Dermis blood vessel endothelial cell (primary cell): ENCODE measurements at places on chromosomes 16 and 17. TPM values are rescaled to one million over a fixed set of nuclear protein-coding genes. Genes with fewer than 3 reads are reported as not detected.
A peak's percentile ranks its signal among the peaks of the same experiment; 100 is the strongest.

The ZSCAN10 gene
- total RNA-seq = not detected in 2 replicates

The NQO1 gene
- total RNA-seq = 427 and 456 TPM in 2 replicates

The KLHL10 gene
- 0.05 TPM in 1 of 2 replicates, not detected in the other for total RNA-seq

The ALOX15B gene
- not detected in 2 replicates for total RNA-seq

The KRTAP17-1 gene
- not detected in 2 replicates for total RNA-seq

The KCNH4 gene
- total RNA-seq = under 0.01 and 0.05 TPM in 2 replicates

The G6PC1 gene
- total RNA-seq = not detected in 2 replicates

The ERBB2 gene
- total RNA-seq = 3.4 and 4.4 TPM in 2 replicates

The BAIAP3 gene
- total RNA-seq = 1.3 and 1.4 TPM in 2 replicates

The SYNGR3 gene
- 1.6 and 2.4 TPM in 2 replicates for total RNA-seq

The FOXL1 gene
- 0.68 and 2.2 TPM in 2 replicates for total RNA-seq

The TP53TG3D gene
- 0.28 TPM in 1 of 2 replicates, not detected in the other for total RNA-seq

DNA sequence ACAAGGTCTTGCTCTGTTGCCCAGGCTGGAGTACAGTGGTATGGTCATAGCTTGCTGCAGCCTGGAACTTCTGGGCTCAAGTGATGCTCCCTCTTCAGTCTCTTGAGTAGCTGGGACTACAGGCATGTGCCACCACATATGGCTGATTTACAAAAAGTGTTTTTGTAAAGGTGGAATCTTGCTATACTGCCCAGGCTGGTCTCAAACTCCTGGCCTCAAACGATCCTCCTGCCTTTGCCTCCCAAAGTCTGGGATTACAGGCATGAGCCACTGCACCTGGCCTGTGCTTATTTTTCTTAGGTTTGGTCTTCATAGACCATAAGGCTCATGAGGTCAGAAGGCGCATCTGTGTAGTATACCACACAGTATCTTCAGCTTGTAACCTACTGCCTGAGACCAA is 5.3 kb downstream of the CLEC19A start:
- DNase-seq = no peak

DNA sequence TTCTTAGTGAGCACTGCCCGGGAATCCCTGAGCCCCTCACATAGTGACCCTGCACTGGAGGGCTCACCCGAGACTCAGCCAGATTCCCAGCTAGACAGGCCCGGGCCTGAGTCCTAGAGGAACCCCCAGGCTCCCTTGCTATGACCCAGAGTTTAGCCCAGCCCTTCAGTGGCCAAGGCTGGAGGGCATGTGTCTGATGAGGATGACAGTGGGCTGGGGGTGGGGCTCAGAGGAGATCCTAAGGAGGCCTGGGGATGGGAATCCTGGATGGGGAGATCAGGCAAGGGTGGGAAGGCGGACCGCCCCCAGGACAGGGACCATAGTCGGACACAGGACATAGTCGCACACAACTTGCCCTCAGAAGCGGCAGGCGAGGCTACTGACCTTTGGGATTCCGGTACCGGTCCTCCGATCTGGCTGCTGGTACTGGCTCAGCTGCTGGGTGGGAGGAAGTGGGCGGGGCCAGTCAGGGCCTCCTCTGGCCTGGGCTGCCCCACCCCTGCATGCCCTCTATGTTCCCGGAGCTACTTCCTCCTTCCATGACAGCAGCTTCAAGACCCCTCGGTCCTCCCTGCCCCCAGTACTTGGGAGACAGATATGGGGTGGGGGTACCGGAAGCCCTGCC is 1.1 kb downstream of the CD79B start:
- DNase-seq = peak; percentile 19

- peak; percentile 61 for DNase-seq
Observed at GRCh38 chr17:2122641-2123302, 67.9 kb downstream of the HIC1 start.

DNA sequence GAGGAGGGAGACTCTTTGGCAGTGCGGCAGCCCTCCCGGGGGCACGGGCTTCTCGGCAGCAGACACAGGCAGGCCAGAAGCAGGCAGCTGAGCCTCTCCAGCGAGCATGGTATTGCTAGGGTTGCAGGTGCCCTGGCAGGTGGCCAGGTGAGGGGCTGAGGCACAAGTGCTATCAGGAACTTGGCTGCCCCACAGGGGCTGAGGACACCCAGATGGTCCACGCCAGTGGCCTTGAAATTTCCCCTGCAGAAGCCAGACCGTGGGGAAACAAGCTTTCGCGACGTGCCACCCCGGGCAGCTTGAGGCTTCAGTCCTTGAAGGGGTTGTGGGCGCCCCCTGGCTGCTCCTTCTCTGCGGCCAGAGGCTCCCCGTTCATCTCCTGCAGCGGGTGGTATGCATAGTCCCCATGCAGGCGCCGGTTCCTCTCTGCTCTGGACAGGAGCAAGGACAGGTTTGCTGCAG is 8.5 kb downstream of the NAGPA start:
- DNase-seq = peak; percentile 40

GRCh38 chr17:15184872-15185624 is 80.1 kb downstream of the PMP22 start:
- no peak for DNase-seq

DNA sequence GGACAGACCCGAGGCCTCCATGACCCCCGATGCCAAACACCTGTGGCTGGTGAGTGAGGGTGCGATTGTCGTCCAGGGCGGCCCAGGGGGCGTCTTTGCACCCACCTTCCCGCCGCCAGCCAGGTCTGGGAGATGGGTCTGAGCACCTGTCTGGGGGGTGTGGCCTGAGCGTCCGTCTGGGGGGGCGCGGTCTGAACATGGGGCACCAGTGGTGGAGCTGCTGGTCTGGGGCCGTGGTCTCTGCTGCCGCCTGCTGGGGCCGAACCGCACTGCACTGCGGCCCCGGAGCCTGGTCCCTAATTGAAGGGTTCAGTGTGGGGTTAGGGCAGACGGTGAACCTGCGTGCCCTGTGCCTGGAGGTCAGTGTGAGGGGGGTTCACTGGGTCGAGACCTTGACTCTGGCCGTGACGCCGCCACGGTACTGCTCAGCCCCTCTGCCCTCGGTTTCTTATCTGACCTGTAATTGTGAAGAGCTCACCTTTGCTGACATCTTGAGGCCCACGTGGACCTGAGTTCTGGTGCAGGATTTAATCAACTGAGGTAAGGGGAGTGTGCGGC is 12.6 kb upstream of the TCF25 start:
- DNase-seq = peak; percentile 69

DNA sequence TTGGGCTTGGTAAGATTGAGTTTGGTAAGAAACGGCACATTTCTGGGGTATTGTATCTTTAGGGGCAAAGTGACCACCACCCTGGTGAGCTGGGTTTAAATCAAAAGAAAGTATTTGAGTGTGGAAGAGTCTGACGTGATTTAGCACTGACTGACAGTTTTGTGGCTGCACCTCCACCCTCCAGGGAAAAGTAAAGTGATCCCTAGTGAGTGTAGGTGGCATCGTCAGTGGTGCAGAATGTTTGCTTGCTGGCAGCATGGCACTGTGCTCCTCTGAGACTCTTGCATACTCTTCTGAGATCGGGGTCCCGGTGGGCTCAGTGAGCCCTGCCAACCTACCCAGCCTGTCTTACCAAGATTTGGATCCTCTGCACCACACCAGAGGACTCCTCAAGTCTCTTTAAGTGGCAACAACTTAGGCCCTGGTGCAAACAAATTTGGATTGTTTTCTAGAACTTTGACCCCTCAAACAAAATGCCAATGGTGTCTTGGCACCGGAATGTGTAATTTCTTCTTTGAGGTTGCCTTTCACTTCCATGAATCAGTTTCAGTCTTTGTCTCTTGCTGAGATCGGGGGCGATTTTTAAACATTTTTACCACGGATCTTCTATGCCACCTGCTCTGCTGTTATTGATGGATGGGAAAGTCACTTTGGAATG is 2.8 kb downstream of the PRKCB start:
- DNase-seq = no peak

- DNase-seq = peak; percentile 1
Observed at GRCh38 chr17:11296994-11297393, 56.0 kb downstream of the SHISA6 start.

DNA sequence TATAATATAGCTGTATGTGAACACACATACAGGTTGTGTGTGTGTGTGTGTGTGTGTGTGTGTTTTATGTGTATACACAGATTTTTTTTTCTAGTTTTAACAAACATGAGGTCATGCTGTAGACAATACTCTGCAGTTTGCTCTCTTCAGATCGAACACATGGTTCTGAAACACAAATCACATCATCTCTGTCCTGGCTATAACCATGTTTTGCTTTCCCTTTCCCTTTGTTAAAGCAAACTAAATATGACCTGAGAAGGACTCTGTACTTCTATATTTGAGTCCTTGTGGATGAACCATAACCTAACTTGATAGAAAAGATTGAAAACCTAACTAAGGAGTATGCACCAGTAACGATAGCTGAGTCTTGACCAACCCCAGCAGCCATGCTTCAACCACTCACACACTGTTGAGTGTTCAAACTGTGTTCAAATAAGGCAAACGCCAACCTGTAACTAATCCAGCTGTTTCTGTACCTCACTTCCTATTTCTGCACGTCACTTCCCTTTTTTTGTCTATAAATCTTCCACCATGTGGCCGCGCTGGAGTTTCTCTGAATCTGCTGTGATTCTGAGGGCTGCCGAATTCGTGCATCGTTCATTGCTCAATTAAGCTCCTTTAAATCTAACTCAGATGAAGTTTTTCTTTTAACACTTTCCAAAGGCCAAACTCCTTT is 303.8 kb downstream of the HS3ST3B1 start:
- no peak for DNase-seq

DNA sequence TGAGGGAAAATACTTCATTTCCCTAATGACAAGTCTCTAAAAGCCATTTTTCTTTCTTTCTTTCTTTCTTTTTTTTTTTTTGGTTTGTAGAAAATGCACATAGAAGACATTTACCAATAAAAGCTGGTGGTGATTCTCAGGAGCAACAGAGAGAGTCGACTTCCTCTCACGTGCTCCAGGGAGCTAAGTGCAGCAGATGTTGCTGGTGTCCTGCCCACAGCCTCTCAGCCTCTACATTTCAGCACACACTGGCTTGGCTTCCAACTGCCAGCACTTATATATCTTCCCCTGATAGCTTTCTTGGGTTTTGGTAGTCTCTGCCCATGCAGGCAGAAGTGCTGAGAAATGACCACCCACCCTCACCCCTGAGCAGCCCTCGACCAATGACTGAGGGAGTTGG is 58.4 kb upstream of the MARCHF10 start:
- no peak for DNase-seq

DNA sequence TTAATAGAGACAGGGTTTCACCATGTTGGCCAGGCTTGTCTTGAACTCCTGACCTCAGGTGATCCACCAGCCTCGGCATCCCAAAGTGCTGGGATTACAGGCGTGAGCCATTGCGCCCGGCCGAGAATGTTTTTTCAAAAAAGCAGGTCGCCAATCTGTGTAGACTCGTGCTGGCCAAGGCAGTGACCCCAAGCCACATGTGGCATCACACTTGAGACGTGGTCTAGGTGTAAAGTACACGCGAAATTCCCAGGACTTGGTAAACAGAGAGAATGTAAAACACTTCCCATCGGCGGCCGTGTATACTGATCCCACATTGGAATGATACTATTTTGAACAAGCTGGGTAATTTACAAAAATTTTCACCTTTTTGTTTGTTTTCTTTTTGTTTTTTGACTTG is 41.1 kb downstream of the TBC1D16 start:
- DNase-seq = no peak

- DNase-seq = peak; percentile 87
Observed at GRCh38 chr17:48241131-48241591, 133.6 kb downstream of the SNX11 start.

DNA sequence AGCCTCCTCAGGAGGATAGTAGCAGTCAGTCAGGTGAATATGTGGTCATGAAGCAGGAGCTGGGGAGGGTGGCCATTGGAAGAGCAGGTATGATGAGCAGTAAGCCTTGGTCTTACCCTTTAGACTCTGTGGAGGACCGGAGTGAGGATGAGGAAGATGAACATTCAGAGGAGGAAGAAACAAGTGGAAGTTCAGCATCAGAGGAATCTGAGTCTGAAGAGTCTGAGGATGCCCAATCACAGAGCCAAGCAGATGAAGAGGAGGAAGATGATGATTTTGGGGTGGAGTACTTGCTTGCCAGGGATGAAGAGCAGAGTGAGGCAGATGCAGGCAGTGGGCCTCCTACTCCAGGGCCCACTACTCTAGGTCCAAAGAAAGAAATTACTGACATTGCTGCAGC is 12.7 kb downstream of the SRCAP start:
- DNase-seq = no peak

DNA sequence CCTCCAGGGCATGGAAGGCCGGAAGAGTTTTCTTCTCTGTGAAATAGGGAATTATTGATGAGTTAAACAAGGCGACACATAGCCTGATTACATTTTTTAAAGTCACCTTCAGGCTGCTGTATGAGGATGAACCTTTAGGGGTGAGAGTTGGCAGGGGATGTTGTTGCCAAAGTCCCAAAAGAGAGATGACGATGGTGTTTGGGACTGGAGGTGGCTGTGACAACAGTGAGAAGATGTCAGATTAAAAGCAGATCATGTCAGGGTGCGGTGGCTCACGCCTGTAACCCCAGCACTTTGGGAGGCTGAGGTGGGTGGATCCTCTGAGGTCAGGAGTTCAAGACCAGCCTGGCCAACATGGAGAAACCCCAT is 16.8 kb upstream of the ASGR2 start:
- DNase-seq = no peak

DNA sequence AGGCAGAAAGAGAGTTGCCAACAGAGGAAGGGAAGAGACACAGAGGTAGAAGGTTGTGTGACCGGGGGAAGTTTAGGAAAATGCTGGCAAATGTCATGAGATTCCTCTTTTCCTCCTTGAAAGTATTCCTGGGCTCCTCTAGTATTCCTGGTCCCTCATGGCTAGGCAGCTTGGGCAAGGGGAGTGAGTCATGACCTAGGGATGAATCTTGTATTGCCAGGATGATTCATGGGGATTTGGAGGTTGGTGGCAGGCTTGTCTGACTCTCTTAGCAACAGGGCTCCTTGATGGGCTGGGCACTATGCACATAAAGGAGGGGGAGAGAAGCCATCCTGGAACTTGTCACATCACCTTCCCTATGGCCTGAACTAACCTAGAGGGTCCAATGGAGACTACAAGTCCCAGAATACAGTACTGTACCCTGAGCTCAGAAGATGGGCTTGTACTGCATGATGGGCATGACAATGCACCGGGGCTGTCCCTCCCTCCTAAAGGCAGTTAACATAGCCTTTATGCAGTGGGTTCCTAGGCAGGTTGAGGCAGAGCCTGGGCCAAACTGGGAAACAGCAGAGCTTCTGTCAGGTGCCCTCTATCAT is 2.1 kb upstream of the SEZ6 start:
- DNase-seq = no peak

DNA sequence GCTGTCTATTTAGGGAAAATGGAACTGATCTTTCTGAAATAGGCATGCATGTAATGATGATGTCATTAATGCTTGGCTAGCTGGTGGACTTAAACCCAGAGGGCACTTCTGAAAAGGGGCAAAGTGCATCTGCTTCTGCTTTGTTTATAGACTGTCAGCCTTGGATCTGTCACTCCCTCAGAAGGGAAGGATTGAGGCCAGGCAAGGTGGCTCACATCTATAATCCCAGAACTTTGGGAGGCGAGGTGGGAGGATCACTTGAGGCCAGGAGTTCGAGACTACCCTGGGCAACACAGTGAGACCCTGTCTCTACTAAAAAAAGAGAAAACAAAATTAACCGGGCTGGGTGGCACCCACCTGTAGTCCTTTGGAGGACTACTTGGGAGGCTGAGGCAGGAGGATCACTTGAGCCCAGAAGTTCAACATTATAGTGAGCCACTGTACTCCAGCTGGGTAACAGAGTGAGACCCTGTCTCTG is 185.5 kb downstream of the WWOX start:
- DNase-seq = no peak

GRCh38 chr17:39981766-39982375 is 1.3 kb downstream of the PSMD3 start:
- no peak for DNase-seq
